Uterine smooth muscle cell (primary cell): ENCODE measurements at places on chromosomes 2 and 18. TPM values are rescaled to one million over a fixed set of nuclear protein-coding genes. Genes with fewer than 3 reads are reported as not detected.

NEURL3 gene
- total RNA-seq, result 0.11 TPM in 1 of 2 replicates, not detected in the other

CD8A gene
- not detected in 2 replicates for total RNA-seq

ACKR3 gene
- total RNA-seq, result 0.25 TPM in 1 of 2 replicates, not detected in the other

ECEL1 gene
- total RNA-seq, result not detected in 2 replicates

ROCK1 gene
- 46.7 and 51.2 TPM in 2 replicates for total RNA-seq

TRIM43B gene
- total RNA-seq, result not detected in 2 replicates

TDRD15 gene
- not detected in 2 replicates for total RNA-seq

SERPINB13 gene
- not detected in 2 replicates for total RNA-seq

ZAP70 gene
- 0.12 TPM in 1 of 2 replicates, not detected in the other for total RNA-seq

MRO gene
- 0.12 TPM in 1 of 2 replicates, not detected in the other for total RNA-seq

CCDC138 gene
- total RNA-seq, result 4.2 and 7.4 TPM in 2 replicates

SIX3 gene
- total RNA-seq, result under 0.01 TPM in 1 of 2 replicates, not detected in the other

VWC2L gene
- total RNA-seq, result under 0.01 TPM in 1 of 2 replicates, not detected in the other

GKN1 gene
- not detected in 2 replicates for total RNA-seq
